Stimulated activated CD4-positive, alpha-beta T cell treated with anti-CD3 and anti-CD28 coated beads, Interleukin-1b, Interleukin-23, amount 100 ng/mL, for 48 hours (primary cell): ENCODE measurements at places on chromosomes 6 and 20.

- no peak for DNase-seq
Observed at GRCh38 chr6:166400181-166400580, 17.4 kb upstream of the MPC1 start.

- DNase-seq = no peak
Observed at GRCh38 chr20:15071085-15071808, 733.8 kb upstream of the FLRT3 start.

GRCh38 chr20:20369250-20370093 lies 1.6 kb downstream of the INSM1 start:
- peak; percentile 30 for DNase-seq

GRCh38 chr6:108720827-108721226 lies 127.4 kb upstream of the ARMC2 start:
- DNase-seq = no peak

GRCh38 chr20:57409316-57409671 lies 18.1 kb downstream of the RBM38 start:
- DNase-seq = no peak

DNA sequence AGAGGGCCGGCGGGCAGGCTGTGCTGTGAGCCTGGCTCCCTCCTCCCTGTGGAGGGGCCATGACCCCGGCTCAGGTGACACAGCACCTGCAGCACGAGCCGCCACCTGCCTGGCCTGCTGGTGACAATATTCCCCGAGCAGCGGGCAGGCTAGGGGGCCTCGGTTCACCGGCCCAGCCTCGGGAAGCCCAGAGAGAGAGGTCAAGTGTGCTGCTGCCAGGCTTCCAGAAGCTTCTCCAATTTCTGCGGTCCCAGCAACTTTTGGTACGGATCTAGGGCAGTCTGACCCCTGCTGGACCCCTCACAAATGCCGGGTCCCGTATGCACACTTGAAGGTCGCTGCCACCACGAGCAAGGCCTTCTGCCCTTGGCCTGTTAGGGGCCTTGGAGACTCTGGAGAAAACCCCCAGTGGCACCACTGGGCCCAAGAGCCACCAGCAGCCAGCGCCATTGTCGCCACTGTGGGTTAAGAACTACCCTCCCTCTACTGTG lies 38.6 kb upstream of the NOL4L start:
- no peak for DNase-seq

DNA sequence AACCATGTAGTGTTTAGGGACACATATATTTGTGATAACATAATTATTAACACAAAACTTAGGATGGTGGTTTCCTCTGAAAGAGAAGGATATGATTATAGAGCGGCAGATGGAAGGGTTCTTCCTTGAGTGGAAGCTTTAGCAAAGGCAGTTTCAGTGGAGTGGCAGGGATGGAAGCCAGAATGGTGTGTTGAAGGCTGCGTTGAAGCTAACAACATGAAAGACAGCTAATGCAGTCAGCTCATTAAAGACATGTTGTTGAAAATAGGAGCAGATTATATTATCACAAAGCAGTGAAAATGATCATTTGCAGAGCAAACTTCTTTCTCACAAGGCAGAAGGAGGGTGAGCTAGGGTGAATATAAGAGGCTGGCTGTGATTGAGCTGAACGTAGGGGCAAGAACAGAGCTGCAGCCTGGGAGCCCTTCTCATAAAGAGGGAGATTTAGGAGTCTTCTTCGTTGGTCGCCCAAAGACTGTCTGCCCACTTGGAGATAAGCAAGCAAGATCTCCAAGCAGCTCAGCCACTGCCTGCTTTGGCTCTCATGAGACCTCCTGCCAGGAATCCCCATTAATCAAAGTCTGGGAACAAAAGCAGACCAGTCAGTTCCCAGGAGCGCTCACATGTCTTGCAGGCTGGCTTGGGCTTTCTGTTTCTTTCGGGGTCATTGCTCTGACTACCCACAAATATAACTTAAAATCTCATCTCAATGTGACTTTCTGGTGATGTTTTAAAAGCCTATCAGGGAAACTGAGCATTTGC lies 2.6 kb upstream of the ANKRD6 start:
- no peak for DNase-seq

DNA sequence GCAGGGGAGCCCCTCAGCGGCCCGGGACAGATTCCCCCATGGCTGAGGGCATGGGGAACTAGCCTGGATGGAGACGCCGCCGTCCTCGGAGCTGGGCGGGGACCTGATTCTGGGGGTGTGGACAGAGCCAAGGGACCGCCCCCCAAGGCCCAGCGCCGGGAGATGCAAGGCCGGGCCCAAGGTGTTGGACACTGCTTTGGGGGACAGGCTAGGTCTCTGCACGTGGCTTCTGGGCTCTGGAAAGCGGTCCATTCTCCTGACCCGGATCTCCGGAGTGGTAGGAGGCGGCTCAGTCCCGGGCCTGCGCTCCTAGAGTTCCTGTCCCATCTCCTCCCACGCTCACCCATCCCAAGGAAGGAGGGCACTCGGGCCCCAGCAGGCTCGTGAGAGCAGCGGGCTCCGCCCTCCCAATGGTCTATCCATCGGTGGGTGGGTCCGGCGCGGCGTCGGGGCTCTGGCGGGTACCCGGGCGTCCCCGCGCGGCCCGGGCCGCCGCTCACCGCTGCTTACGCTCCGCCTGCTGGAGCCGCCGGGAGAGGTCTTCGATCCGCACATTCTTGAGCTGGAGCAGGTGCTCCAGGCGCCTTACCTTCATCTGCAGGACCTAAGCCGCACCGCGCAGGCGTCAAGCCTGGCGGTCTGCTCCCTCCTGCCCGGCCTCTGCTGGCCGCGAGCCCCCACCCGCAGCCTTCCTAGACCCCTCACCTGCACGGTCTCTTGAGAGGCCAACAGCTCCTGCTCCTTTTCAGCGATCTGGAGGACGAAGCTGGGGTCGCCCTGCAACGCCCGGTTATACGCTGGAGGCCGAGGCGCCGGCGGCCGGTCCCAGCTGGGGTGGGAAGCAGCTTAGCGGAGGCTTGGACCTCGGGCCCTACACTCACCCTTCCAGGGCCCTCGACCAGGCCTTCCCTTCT lies 3.3 kb downstream of the SPEF1 start:
- DNase-seq = no peak

GRCh38 chr20:19094959-19095541 lies 117.4 kb upstream of the SLC24A3 start:
- DNase-seq = no peak

DNA sequence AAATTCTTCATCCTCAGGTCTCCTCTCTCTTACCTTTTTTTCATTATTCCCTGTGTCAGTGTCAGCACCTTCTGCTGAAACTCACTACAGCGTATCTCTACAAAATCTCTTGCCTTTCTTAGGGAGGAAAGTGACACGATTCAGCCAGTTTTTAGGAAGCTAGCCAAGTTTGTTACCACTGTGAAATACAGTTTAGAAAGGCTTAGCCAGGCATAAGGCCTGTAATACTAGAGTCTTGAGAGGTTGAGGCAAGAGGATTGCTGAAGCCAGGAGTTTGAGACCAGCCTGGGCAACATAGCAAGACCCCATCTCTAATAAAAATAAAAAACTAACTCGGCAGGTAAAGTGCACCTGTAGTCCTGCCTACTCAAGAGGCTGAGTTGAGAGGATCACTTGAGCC lies 16.7 kb downstream of the TAB2 start:
- no peak for DNase-seq

GRCh38 chr6:24099181-24099580 lies 26.8 kb upstream of the NRSN1 start:
- DNase-seq = no peak

DNA sequence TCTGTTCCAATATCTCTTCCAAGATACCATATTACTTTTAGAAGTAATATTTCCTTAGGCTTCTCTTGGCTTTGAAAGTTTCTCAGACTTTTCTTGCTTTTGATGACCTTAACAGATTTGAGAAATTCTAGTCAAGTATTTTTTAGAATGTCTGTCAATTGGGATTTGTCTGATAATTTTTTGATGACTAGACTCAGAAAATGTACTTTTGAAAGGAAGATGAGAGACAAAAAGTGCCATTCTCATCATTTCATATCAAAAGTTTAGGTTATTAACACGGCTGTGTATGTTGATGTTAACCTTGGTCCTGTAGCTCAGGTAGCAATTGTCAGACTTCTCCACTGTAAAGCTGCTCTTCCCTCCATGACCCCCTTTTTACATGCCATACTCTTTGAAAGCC lies 651.5 kb downstream of the EYS start:
- no peak for DNase-seq

GRCh38 chr6:29200767-29201662 lies 30.3 kb downstream of the OR2J2 start:
- no peak for DNase-seq

GRCh38 chr6:5334341-5334740 lies 73.0 kb downstream of the FARS2 start:
- DNase-seq = no peak

DNA sequence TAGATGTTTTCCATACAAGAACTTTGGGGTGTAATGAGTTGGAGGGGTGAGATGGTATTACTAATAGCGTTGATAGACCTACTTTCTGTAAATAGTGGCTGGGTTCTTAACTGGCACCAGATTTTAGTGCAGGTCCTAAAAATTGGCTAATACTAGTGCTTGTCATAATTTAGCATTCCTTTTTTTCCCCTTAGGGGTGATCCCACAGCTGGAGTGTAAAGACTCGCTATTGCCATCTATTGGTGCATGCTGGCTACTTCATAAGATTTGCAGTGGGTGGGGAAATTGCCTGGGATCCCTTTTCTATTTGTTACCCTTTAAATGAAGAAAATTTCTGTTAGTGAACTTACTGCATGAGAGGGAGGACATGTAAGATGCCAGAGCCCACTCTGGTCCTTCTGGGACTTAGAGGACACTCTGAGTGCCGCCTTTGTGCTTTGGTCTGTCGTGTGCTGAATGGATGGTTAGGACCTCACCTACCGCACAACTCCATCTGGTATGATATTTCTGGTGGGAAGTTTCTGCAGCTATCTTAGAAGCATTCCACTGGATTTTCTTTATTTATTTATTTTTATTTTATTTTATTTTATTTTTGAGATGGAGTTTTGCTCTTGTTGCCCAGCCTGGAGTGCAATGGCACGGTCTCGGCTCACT lies 195.5 kb downstream of the JARID2 start:
- DNase-seq = peak; percentile 8

DNA sequence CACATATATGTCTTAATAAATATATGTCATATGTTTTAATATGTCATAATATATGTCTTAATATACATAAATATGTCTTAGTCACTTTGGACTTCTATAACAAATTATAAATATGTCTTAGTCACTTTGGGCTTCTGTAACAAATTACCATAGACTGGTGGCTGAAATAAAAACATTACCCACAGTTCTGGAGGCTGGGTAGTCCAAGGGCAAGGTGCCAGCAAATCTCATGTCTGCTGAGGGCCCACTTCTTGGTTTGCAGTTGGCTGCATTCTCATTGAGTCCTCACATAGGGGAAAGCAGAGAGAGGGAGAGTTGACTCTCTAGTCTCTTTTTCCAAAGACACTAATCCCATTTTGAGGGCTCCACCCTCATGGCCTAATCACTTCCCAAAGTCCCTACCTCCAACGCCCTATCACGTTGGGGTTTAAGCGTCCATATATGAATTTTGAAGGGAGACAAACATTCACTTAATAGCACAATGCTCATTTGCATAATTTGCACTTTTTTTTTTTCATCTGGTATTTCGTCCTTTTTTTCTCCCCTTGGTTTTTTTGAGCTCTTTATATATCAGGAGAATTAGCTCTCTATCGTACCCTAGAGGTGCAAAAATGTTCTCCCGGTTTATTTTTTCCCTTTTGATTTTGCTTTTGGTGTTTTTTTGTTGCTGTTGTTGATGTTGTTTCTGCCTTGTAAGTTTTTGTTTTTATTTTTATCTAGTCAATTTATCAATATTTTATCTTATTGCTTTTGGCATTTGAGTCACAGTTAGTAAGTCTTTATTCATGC lies 266.4 kb downstream of the PLCB1 start:
- DNase-seq = no peak

DNA sequence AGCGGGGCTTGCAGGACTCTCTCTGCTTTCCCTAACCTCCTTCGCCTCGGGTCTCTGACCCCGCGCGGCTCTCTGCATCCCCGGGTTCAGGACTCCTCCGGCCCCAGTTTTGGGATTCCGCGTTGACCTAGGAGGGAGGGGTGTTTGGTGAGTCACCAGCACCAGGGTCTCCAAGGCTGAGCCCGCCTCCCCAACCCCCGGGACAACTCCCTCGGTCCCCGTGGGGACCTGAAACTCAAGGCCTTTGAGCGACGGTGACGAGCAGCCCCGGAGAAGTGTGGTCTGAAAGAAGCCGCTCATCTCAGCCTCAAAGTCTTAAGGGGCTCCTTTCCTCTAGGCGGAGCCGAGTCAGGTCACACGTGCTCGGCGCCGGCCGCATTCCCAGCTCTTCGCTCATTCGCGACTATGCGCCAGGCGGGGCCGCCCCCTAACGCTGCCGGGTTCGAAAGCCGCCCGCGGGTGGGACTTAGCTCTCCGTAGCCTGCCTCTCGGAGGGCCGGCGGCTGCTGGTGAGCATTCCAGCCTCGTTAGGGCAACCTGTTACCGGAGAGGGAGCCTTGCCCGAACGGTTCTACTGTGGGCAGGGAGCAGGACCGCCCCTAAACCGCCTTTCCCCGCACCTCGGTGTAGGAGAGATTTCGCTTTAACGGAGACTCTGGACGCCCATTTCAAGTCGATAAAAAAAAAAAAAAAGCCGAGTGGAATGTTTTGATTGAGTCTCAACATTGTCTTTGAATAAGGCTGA lies 3.0 kb upstream of the PRDM13 start:
- peak; percentile 18 for DNase-seq

- no peak for DNase-seq
Observed at GRCh38 chr6:152204591-152204990, 397.1 kb downstream of the ESR1 start.

GRCh38 chr6:34517461-34517881 lies 38.7 kb downstream of the SPDEF start:
- no peak for DNase-seq

DNA sequence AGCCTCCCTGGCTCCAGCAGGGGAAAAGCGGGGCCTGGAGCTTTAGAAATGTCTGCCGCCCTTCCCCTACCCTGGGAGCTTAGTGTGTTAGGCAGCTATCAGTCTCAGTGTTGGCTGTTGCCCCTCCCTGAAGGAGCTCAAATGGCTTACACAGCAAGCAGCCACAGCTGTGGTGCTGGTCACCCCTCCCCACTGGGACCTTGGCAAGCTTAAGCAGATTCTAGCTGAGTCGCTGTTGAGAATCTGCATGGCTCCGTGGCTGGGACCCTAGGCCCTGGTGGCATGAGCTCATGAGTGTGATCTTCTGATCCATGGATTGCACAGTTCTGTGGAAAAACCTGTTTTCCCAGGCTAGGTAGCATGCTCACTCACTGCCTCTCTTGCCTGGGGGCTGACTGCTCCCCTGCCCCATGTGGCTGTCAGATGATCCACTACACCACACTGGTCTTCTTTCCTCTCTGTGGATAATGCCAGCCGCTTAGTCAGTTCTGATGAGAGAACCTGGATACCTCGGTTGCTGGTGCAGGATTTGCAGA lies 714.0 kb downstream of the MAFB start:
- no peak for DNase-seq

GRCh38 chr6:68473433-68474210 lies 161.5 kb upstream of the ADGRB3 start:
- DNase-seq = no peak
